ENCODE measurements at places on chromosomes 1 and 21.

DNA sequence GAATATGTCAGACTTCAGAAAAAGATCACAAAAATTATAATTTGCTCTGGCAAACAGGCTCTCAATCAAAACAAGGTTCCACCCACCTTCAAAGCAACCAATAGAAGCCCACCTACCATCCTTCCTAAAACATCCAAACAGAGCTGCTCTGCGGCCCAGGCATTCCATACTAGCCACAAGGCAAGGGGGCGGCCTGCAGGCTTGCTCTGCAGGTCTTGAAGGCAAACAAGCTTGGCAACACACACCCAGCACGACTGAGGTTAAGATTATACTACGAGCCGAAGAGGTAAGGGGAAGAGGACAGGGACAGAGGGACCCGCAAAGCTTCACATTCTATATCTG, 207.3 kb downstream of the SLC45A1 start:
- no peaks in the 10 kb centered on the region for H3K36me3 ChIP-seq
- DNase-seq: no peak
- peaks cover 2% of the 10 kb centered on the region for H3K4me1 ChIP-seq
- H3K4me3 ChIP-seq: peak overlapping the region; percentile 87
- H3K27me3 ChIP-seq: no peaks in the 10 kb centered on the region

DNA sequence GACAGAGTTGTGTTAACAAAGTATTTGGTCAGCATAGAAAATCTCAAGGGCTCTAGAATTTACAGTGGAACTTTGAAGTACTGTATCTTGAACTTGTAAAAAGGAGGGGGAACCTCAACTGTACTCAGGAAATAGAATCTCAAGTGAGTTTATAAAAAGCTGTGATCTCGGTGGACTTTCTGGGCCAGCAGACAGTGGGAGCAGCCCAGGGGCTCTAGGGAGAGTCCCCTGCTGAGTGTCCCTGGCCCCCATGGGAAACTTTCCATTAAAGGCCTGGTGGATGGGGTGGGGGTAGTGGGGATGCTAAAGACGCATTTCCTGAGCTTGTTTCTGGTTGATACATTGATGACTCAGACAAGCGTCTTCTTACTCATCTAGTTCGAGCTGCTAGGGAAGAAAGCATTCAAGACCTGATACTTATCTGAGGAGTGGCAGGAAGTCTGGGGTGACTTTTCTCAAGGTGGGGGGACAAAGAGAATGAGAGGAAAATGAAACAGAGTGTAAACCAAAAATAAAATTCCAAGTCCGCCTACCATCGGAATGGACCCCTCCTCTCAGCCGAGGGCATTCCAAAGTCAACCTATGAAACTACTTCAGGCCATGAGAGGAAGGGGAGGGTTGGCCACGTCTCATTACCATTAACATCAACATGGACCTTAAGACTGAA, 65.5 kb downstream of the NID1 start:
- DNase-seq: no peak
- H3K36me3 ChIP-seq: no peaks in the 10 kb centered on the region
- H3K4me1 ChIP-seq: no peaks in the 10 kb centered on the region
- no peaks in the 10 kb centered on the region for H3K27me3 ChIP-seq

DNA sequence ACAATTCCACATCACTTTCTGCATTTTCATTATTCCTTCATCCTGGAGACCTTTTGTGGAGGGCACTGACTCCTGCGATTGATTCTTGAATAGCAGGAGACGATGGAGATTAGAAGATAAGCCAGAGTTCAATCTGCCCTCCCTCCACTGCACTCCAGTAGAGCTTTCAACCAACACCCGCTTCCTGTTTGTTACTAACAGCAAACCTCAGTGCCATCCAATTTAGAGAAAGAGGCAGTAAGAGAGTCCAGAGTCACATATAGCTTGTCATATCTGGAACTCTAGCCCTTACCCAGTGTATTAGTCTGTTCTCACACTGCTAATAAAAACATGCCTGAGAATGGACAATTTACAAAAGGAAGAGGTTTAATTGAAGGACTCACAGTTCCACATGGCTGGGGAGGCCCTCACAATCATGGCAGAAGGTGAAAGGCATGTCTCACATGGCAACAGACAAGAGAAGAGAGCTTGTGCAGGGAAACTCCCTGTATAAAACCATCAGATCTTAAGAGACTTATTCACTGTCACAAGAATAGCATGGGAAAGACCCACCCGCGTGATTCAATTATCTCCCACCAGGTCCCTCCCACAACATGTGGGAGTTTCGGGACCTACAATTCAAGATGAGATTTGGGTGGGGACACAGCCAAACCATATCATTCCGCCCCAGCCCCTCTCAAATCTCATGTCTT, 55.9 kb downstream of the PCBP3 start:
- no peaks in the 10 kb centered on the region for H3K36me3 ChIP-seq
- H3K4me1 ChIP-seq: no peaks in the 10 kb centered on the region
- DNase-seq: no peak
- no peaks in the 10 kb centered on the region for H3K27me3 ChIP-seq

DNA sequence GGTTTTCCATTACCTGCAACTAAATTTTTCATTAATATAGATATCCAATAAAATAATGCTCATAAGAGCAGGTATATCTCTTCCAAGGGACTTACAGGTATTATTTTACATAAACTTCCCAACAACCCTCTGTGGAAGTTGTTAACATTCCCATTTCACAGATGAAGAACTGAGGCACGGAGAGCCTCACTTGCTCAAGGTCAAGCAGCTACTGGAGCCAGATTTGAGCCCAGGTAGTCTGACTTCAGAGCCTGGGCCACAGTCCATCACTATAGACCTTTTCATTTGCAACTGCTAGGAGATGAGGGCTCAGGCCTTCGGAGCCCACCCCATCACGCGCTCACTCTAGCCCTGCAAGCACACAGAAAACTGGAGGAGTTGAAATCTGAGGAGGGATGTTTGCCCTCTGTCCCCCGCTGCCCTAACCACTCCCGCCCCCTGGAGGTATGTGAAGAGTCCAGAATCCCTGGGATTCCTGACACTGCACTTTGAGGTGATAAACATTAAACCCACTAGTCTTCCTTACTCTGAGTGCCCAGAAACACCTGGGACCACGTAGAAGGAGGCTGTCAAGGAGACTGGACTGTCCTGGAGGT, 11.7 kb upstream of the ALPL start:
- no peak overlapping the region for H3K27ac ChIP-seq
- DNase-seq: no peak
- H3K4me1 ChIP-seq: no peaks in the 10 kb centered on the region
- no peaks in the 10 kb centered on the region for H3K27me3 ChIP-seq
- no peaks in the 10 kb centered on the region for H3K36me3 ChIP-seq

- no peak for DNase-seq
- no peak overlapping the region for H3K27ac ChIP-seq
- H3K4me3 ChIP-seq: no peak overlapping the region
- H3K36me3 ChIP-seq: peaks cover 4% of the 10 kb centered on the region
Observed at GRCh38 chr21:32332463-32332951, 33.9 kb downstream of the MRAP start.

- H3K4me1 ChIP-seq: no peaks in the 10 kb centered on the region
- no peak overlapping the region for H3K27ac ChIP-seq
- no peak overlapping the region for H3K4me3 ChIP-seq
- peak; percentile 9 for DNase-seq
Observed at GRCh38 chr1:5660141-5660935, 331.9 kb downstream of the NPHP4 start.

DNA sequence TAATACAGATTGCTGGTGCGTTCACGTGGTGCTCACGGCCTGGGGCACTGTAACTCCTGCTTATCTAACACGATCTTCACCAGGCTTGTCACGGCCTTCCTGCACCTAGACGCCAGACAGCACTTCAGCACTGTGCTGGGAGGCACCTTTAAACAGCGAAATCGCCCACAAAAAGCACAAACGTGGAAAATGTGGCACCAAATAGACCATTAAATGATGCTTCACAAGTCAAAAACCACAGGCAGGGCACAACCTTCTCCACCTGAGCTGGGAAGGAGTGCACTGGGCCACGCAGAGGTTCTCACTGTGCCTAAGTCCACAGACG, 20.0 kb downstream of the IBA57 start:
- H3K36me3 ChIP-seq: no peaks in the 10 kb centered on the region
- H3K4me3 ChIP-seq: no peak overlapping the region
- H3K4me1 ChIP-seq: no peaks in the 10 kb centered on the region
- no peaks in the 10 kb centered on the region for H3K27me3 ChIP-seq
- DNase-seq: peak; percentile 49

DNA sequence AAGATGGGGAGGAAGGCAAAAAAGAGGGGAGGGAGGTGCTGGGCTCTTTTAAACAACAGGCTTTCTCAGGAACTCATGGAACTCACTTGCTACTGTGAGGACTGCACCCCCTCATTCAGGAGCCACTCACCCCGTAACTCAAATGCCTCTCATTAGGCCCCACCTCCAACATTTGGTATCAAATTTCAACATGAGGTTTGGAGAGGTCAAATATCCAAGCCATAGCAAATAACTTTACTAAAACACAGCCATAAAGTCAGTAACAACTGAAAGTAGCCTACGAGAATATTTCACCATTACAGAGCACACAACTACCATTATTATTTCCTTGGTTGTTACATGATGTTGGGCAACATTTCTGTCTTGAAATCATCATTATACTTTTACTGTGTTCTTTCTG, 13.1 kb upstream of the DMRTB1 start:
- H3K27me3 ChIP-seq: no peaks in the 10 kb centered on the region
- no peak overlapping the region for H3K27ac ChIP-seq
- no peaks in the 10 kb centered on the region for H3K36me3 ChIP-seq

- no peak overlapping the region for H3K27ac ChIP-seq
- H3K4me1 ChIP-seq: no peaks in the 10 kb centered on the region
- H3K27me3 ChIP-seq: no peaks in the 10 kb centered on the region
Observed at GRCh38 chr1:24070821-24071393, 41.0 kb downstream of the MYOM3 start.

- H3K36me3 ChIP-seq: peaks cover 2% of the 10 kb centered on the region
- H3K27ac ChIP-seq: no peak overlapping the region
- no peaks in the 10 kb centered on the region for H3K27me3 ChIP-seq
- peak; percentile 97 for DNase-seq
- H3K4me1 ChIP-seq: no peaks in the 10 kb centered on the region
Observed at GRCh38 chr1:6638226-6638625, 13.6 kb downstream of the THAP3 start.

DNA sequence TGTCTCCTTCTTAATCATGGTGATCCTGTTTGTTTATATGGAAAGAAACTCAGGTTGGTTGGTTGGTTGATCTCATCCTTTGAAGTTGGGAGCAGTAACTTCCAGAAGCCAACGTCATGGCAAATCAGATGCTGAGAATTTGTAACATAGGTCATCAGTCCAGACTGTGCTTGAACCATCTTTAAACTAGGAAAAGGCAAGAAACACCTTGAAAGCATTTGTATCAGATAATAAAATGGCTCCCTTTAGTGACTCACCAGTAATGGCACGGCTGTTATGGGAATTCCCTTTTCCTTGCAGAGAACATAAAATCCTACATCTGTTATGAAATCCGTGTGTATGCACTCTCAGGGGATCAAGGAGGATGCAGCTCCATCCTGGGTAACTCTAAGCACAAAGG, 58.1 kb downstream of the SERBP1 start:
- H3K4me1 ChIP-seq: no peaks in the 10 kb centered on the region
- no peak for DNase-seq
- no peak overlapping the region for H3K4me3 ChIP-seq
- H3K27me3 ChIP-seq: no peaks in the 10 kb centered on the region
- H3K36me3 ChIP-seq: no peaks in the 10 kb centered on the region

Data from aorta (tissue), 5 donors.